ENCODE measurements at places on chromosomes 2 and 18. TPM values are rescaled to one million over a fixed set of nuclear protein-coding genes. Genes with fewer than 3 reads are reported as not detected.

GRCh38 chr2:238157506-238158017 is 1.2 kb upstream of the ERFE start:
- DNase-seq: no peak

DNA sequence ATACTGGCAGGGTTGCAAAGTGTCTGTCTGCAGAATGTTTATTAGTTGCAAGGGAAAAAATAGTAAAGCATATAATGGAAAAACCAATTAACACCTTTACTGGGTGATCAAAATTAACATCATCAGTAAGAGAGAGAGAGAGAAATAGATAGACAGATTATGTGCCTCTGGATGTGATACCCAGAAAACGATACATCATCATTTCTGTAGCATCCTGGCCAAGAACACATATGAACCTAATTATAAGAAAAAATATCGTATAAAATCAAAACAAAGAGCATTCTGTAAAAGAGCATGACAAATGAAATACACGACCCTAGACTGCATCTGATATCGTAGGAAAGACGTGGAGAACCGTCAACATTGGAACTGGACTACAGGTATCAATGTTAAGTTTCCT is 64.6 kb downstream of the SMC6 start:
- DNase-seq: no peak

DNA sequence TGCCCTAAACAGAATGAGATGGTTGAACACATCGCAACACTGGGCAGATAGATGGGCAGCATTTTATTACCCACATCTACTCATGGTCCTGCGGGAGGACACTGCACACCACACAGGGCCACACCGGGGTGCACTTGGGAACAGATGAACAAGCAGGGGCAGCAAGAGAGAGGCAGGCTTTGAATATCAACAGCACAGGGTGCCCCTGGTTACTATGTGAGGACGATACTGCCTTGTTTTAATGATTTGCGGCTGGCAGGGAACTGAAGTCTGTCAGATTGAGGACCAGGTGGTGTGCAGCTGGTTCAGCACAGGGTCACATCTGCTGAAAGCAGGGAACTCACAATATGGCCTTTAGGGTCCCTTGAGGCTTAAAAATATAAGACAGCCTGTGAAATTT is 195.7 kb downstream of the PIEZO2 start:
- peak; percentile 84 for DNase-seq

DNA sequence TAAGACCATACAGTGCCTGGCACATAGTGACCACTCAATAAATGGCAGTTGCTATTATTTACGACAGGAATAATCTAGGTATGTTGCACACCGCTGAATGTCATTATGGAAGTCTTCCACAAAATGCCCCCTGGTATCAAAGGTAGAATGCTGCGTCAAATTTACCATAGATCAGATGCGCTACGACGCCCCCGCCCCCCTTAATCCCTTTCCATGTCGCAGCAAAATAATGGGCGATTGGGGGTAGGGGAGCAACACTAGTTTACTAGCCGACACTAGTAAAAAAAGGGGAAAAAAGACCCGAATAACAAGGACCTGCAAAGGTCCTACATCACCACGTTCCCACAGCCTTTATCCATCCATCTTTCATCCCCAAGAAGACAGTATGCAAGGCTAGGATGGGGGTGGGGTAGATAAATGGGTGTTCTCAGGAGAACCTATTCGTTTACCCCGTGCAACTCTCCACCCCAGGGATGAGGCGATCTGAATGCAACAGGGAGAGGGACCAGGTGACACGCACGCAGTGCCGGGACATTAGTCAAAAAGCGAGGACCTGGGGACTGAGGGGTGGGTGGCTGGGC is 455 bp downstream of the PREPL start:
- no peak for DNase-seq

GRCh38 chr2:57725337-57725947 is 321.2 kb upstream of the VRK2 start:
- no peak for DNase-seq

DNA sequence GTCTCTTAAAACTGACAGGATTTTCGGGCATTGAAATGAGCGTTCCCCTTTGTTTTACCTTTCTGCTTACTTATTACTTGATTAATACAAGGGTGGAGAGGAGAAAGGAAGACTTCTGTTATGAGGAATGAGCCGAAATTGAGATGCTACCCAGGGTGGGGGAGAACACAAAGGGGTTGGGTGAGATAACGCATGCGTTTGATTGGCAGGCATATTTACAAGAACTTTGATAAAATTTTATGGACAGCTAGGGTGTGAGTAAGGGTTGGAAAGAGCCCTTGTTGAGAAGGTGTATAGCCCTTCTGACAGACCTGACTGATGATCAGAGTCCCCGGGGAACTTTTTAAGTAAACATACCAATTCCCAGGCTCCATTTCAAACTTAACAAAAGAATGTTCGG is 1.8 kb downstream of the RNF138 start:
- no peak for DNase-seq

- DNase-seq: no peak
Measured at GRCh38 chr2:34570266-34570872, 971.3 kb upstream of the FAM98A start.

- DNase-seq: no peak
Measured at GRCh38 chr2:181362561-181362960, 94.6 kb upstream of the ITGA4 start.

DNA sequence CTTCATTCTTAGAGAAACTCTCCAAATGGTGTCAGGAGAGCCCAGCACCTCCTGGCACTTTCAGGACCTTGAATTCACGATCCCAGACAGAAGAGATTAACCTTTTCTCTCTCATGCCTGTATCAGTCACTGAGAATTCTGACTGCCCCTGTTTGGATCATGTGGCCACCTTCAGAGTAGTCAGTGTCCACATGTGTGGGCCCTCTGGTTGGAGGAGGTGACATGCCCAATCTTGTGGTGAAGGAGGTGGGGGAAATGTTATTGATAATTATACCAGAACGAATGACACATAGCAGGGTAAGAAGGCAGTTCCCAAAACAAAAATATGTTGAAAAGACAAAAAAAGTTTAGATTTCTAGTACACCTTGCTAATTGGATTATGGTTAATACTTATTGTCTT is 31.7 kb downstream of the UBXN4 start:
- no peak for DNase-seq

- DNase-seq: no peak
Measured at GRCh38 chr2:99140860-99141109, 722 bp upstream of the C2orf15 start.

GPR45 gene
- not detected for total RNA-seq

NEU2 gene
- not detected for total RNA-seq

MPHOSPH10 gene
- 42.3 TPM for total RNA-seq

NFE2L2 gene
- 34.6 TPM for total RNA-seq

ACTG2 gene
- 0.97 TPM for total RNA-seq

TBR1 gene
- total RNA-seq: not detected

DRC1 gene
- not detected for total RNA-seq

Data from GM12878 (cell line).